ENCODE measurements at places on chromosomes 2 and 18.

- DNase-seq = no peak
Observed at GRCh38 chr2:47083886-47084687, 71.0 kb downstream of the STPG4 start.

DNA sequence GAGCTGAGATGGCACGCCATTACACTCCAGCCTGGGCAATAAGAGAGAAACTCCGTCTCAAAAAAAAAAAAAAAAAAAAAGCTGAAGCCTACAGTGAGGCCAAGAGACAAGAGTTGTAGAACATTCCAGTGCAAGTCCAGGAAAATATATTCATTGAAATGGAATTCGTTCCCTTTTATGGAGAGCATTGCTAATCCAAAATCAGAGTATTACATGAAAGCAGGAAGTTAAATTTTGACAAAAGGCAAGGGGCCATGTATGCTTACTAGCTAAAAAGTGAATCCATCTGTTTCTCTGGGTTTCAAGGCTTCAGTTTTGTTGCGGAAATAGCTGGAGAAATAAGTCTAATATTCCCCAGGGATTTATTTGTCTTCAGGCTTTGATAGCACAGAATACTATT lies 471.7 kb downstream of the THSD7B start:
- no peak for DNase-seq

DNA sequence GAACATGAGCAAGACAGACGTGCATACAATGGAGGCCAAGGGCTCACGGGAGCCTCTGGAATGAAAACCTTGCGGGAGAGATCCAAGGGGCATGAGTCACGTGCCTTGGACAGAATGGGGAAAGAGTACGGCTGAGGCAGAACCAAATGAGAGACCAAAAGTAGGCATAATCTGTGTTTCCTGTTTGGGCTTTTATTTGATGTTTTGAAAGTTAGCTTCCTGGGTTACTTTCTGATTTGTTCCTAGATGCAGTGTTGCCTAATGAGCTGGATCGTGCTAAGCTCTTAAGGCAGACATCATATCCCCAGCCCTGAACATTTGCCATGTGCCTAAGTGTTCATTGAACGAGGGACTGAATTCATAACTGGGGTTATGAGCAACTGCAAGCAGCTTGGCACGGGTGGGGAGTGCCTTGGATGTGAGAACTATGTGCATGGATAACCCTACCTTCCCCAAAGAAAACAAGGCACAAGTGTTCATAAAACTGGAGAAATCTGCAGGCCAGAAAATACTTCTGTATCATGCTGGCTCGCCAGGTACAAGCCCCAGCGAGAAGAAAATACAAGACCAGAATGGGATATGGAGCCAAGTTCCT lies 60.3 kb upstream of the RPL31 start:
- DNase-seq = no peak

GRCh38 chr2:233837694-233838229 lies 16.6 kb downstream of the HJURP start:
- no peak for DNase-seq

- DNase-seq = no peak
Observed at GRCh38 chr2:225668606-225669266, 269.2 kb downstream of the NYAP2 start.

DNA sequence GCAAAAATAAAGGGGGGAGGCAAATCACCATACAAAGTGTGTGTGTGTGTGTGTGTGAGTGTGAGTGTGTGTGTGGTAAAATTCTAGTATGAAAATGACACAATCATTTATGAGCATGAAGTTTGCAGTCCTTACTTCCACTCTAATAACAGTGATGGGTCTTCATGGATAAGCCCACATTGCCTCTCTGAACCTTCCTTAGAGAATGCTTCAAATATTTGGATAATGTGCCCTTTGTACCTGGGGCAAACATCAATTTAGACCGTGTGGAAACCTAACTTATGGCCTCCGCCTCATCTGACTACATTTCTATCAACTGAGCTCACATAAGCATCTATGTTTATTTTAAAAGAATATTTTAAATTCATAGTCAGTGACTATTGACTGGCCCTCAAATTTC lies 3.7 kb downstream of the SCN9A start:
- no peak for DNase-seq

DNA sequence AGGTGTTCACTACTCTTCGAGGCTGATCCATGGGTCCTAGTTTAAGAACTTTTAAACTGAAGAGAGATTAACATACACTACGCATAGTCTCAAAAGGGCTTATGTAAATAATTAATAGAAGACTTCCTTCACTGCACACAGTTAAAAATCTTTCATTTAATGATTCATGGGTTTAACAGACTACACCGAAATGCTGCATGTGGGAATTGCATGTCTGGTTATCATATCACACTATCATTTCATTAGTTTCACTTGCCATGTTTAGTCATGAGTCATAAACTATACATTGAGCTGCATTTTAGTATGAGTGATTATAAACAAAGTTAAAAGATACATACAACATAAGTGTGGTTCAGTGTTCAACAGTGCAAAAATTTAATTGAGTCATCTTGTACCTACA lies 31.2 kb downstream of the GLS start:
- DNase-seq = no peak

- no peak for DNase-seq
Observed at GRCh38 chr2:236718207-236718992, 148.8 kb downstream of the ACKR3 start.

GRCh38 chr2:105773568-105773967 lies 28.9 kb downstream of the NCK2 start:
- no peak for DNase-seq

DNA sequence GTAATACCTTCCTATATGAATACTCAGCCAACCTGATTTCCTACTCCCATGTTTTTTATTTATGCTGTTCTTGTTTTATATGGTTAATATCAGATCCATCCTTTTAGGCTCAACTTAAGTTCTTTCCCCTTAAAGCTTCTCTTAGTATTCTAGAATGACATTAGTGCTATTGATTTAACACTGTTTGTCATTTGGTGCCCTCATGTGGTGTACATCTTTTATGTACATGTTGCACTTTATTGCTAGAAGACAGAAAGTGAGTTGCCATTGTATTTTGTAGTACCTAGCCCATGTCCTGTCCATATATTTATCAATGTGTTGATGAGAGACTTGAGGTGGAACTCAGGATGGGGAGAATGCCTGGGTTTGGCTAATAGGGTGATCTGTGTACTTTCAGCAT lies 2.5 kb downstream of the HTRA2 start:
- DNase-seq = no peak

GRCh38 chr2:199261936-199262335 lies 195.8 kb downstream of the SATB2 start:
- DNase-seq = no peak

- DNase-seq = no peak
Observed at GRCh38 chr2:16828044-16828827, 162.6 kb upstream of the CYRIA start.

DNA sequence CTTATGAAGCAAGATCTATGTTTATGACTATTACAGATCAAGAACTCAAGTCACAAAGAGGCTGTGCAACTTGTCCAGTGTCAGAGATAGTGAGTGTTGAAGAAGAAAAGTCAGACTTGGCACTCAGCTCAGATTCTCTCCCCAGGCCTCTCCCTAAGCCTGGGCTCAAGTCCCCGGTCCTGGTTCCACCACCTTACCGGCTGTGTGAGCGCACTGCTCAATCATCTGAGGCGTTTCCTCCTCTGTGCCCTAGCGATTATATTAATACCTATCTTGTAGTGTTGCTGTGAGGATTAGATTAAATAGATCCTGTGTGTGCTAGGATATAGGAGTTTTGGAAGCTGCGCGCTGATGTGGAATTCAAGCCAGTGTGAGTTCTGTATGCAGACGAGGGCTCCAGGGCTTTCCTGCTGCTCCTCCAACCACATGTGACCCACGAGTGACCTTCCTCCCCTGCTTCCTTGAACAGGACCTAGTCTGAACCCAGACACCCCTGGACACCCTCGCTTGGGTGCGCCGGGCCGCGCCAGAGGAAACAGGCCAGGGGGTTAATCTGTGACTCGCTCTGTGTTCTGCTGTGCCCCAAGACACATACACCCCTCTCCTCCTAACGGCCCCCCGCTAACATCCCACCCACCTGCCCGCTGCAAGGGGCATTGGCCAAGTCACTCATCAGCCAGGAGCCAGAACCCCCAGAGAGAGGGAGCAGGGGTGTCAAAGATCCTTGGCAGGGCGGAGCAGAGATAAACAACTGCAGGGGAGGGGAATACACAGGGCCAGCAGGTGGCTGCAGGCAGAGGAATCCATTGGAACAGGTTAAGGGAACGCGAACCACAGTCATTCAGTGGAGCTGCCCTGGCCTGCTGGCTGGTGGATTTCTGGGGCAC lies 38.3 kb downstream of the TNS1 start:
- DNase-seq = no peak

DNA sequence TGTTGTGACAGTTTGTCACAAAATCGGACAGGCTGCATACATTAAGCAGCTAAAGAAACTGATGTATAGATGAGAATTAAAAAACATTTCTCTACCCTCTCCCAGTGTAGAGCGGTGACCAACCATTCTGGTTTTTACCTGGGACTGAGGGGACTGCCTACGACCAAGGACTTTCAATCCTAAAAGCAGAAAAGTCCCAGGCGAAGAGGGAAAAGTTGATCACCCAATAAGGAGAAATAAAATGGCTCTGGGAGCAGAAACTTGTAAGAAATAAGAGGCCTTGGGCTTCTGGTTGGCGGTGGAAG lies 30.9 kb upstream of the YPEL5 start:
- no peak for DNase-seq

DNA sequence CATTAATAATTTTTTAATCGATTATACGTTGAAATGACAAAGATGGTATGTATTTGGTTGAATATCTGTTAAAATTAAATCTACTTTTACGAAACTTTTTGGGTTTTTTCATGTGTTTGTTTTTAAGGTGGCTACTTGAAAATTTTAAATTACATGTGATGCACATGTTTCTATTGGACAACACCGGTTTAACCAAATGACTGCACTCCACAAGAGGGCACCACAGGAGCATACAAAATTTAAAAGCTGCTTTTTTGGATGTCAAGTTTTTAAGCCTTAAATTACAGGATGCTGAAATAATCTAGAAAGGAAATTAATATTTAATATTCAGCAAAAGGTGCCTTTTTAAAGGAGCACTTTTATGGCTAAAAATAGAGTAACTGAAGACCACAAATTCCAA lies 98.7 kb downstream of the ACVR1 start:
- DNase-seq = peak; percentile 19

DNA sequence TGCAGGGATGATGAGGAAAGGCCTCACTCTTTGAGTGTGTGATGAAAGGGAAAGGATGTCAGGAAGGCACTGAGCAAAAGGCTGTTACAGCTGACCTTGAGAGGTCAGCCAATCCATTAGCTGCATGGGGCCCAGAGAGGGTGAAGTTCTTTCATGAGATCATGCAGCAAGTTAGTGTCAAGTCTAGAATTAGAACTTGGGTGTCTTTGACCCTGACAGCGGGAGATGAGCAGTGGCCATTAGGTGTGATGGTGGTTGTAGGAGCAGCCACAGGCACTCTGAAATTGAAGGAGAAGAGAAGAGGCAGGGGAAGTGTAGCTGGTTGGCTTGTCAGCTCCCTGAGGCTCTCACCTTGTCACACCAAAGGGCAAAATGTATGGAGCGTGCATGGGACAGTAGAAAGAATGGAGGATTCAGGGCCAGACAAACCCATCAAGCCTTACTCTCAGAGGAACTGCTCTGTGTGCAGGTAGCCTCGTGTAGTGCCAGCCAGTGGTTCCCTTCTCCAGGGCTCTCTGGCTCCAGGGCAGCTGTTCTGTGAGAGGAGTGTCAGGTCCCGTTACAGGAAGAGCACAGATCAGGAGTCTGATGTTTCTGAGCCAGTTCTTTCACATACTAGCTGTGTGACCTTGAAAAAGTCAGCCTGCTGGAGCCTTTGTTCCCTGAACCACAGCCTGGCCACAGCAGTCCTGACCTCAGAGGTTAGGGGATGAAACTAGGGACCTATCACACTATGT lies 35.9 kb downstream of the MAP4K4 start:
- DNase-seq = no peak

GRCh38 chr18:25042641-25043051 lies 309.3 kb downstream of the ZNF521 start:
- DNase-seq = no peak

DNA sequence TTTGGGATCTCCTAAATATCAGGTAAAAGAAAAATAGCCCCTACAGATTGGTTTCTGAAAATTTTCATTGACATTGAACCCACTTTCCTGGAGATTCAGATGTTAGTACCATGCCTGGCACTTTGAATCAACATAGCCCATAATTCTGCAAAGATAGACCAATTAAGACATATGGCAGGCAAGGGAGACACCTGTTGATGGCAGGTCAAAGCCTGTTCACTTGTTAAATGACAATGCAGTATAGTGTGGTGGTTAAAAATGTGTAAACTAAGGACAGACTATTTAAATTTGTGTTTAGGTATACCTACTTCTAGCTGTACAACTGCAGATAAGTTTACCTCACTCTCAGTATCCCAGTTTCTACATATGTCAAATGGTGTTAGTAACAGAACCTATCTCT lies 178.1 kb upstream of the MMADHC start:
- no peak for DNase-seq

DNA sequence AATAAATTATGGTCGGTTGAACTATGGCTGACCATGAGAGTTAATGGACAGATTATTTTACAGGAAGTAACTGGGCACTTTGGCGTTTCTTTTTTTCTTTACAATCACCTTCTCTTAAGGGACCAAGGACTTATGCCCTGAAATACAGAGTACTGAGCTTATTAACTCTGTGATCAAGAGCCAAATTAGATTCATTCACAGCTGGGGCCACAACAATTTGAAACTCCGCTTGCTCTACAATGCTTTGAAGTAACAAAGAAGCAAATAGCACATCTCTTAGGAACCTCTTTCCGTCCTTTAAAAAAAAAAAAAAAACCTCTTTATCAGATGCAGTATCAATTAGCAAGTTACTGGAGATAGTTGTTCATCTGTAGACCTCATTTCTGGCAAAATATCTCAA lies 112.0 kb downstream of the LYPD6 start:
- no peak for DNase-seq

- DNase-seq = no peak
Observed at GRCh38 chr18:37484983-37485834, 80.4 kb downstream of the CELF4 start.

DNA sequence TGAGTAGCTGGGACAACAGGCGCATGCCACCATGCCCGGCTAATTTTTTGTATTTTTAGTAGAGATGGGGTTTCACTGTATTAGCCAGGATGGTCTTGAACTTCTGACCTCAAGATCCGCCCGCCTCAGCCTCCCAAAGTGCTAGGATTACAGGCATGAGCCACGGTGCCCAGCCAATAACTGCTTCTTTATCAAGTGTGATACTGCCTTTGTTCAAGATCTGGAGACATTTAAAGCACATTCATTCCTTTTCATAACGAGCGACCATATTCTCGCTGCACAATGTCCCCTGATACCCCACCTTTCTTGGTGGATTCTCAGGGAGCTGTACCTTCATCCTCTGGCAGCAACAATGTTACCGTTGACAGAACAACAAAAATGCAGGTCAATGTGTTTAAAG lies 75.4 kb downstream of the PIEZO2 start:
- no peak for DNase-seq

DNA sequence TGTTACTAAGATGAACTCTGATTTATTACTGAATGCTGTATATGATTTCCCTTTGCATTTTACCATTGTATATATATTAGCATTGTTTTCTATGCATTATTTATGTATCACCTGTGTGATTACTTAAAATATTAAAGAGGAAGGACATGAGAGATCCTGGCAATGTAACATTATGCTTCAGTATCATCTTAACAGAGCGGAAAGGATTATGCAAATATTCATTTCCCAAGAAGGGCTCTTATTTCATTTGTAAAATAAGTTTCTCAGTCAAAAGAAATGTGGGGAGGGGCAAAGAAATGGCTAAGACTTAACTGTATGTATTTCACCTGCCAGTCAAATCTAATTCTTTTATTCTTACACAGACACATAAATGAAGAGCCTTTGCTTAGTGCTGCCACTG lies 654.2 kb upstream of the PKDCC start:
- DNase-seq = no peak

GRCh38 chr18:37673671-37674070 lies 108.1 kb upstream of the CELF4 start:
- no peak for DNase-seq

All from activated CD4-positive, alpha-beta T cell treated with anti-CD3 and anti-CD28 coated beads for 1 hour (primary cell).